ENCODE measurements at places on chromosomes 16 and 17.

DNA sequence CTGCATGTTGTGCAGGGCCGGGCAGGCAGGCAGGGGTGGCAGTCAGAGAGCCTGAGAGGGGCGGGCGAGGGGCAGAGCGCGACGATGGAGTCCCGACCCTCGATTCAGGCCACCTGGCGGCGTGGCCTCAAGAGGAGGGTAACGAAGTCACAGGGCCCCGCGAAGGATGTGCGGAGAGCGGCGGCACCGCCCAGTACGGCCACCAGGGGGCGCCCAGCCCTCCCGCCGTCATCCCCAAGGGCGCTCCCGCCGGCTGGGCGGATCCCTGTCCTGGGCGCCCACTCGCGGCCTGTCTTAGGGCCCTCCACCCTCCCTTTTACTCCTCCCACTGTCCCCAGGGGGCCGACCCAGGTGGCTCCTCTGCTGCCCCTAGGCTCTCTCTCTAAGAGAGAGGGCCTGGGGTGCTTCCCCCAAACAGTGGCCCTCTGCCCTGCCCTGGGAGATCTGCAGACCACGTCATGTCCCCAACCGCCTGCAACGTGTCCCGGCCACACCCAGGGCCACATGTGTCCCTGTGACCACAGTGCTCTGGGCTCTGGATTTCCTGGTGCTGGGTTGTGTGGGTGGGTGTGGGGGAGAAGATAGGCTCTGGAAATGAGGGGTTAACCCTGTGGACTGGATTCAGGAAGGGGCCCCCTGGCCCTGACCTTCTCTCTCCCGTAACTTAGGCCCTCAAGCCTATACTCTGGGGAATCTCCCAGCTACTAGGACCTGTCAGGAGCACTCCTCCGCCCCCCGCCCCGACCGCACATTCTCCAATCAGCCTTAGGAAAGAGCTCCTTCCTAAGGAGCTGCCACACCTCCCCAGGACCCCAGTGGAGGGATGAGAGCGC, 5.9 kb downstream of the DPEP2 start:
- DNase-seq, result peak; percentile 73

GRCh38 chr17:40579471-40579870, 14.2 kb upstream of the CCR7 start:
- no peak for DNase-seq

- no peak for DNase-seq
Measured at GRCh38 chr17:73623247-73623646, 21.0 kb downstream of the SDK2 start.

- peak; percentile 29 for DNase-seq
Measured at GRCh38 chr17:58060596-58061191, 22.5 kb upstream of the DYNLL2 start.

DNA sequence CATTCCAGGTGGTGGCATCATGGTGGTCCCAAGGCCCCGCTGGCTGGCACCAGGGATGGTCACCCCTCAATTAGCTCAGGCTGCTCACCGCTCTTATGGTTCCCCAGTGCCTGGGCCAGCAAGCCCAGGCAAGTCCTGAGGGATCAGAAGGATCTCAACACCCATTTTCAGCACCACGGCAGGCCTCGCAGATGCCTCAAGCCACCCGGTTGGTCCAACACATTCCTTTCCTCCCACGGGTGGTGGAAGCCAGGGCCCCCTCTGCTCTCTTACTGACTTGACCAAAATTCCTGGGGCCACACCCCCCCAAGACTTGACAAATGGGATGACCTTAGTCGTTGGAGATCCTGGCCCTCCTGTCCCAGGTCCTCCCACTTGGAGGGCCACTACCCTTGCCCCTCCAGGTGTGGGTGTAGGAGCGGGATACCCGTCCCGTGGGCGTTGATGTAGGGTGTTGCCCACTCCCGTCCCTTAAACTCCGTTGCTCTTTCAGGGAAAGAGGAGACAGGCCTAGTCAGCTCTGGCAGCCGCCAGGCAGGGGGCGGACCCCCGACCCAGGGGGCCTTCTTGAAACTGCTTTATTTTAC, 5.9 kb downstream of the ZNF205 start:
- DNase-seq, result no peak

GRCh38 chr16:67282447-67282805, 3.1 kb downstream of the PLEKHG4 start:
- no peak for DNase-seq

GRCh38 chr16:58152246-58152868, 23.2 kb upstream of the CFAP20 start:
- peak; percentile 26 for DNase-seq

DNA sequence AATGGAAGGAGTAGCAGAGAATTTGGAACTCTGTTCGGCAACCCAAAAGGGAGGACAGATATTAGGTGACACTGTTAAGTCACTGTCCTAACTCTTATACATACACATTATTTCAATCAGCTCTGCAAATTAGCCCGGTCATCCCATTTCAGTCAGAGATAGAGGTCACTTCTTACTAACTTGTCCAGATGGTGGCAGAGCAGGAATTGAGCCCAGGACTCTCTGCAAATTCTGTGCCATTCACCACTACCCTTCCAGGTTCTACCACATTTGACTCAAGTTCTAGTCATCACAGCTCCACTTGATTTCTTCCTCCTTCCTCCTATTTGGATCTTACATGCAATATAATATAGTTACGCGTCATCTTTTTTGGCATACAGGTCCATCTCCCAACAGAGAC, 35.9 kb upstream of the NUDT7 start:
- no peak for DNase-seq

GRCh38 chr17:65888649-65889048, 303.3 kb downstream of the CEP112 start:
- DNase-seq, result peak; percentile 75

GRCh38 chr16:997440-998051, 16.0 kb downstream of the SOX8 start:
- DNase-seq, result peak; percentile 20

- DNase-seq, result no peak
Measured at GRCh38 chr16:76503091-76503490, 225.9 kb downstream of the CNTNAP4 start.

- no peak for DNase-seq
Measured at GRCh38 chr16:51640196-51640595, 489.1 kb upstream of the SALL1 start.

DNA sequence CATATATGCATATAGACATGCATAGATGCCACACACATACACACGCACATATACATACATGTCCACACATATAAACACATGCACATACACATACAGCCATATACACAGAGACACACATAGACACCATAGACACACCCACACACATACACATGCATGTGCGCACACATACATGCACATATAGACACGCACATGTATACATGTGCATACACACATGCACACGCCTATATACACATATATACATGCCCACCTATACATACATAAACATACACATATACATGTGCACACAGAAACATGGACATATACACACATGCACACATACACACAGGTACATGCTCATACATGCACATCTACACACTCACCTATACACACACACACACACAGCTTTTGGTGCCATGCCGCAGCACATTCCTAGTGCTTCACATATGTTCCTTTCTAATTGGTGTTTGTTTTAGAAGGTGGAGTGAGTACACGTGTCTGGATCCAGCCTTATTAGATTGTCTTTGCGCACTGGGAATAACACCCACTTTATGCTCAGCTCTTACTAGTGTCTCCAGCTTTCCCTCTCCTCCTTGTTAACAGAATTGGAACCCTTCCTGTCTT, 198.0 kb downstream of the RPTOR start:
- no peak for DNase-seq

- DNase-seq, result no peak
Measured at GRCh38 chr16:68223072-68223471, 12.9 kb downstream of the ESRP2 start.

GRCh38 chr16:73143576-73144422, 95.9 kb upstream of the ZFHX3 start:
- DNase-seq, result peak; percentile 66

DNA sequence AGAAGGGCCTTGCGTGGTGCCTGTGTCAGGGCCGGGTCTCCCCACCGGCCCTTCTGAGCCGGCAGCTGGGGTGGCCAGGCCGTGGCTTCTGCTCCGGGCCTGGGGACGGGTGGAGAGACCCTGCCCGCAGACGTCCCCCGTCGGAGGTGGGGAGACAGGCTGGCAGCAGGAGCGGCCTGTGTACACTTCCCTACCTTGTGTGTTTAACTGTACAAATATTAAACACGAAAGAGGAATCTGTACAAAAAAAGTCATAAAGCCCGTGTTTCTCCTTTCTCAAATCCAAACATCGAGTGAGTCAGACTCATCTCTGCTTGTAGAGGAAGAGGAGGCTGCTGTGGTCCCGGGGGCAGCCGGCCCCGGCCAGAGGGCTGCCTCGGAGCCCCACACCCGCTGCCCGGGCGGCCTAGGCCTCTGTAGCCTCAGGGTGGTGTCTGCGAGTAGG, 2.0 kb downstream of the CACNA1H start:
- DNase-seq, result no peak

Data from fibroblast of upper back skin (primary cell).